ENCODE measurements at places on chromosomes 7 and 10.

DNA sequence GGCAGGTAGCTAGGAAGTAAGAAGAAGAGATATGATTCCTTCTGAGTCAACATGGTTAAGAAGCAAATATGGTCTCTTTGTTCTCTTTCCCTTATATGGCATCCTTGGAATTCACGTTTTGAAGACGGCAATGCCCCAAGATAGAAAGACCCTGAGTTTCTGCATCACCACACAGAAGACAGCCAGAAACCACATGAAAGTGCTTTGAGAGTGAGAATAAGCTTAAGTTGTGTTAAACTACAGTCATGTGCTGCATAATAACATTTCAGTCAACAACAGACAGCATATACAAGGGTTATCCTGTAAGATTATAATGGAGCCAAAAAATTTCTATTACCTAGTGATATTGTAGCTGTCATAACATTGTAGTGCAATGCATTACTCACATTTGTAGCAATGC, 89.9 kb upstream of the STEAP1 start:
- DNase-seq: no peak

- no peak for DNase-seq
Measured at GRCh38 chr10:129626309-129626708, 159.3 kb downstream of the MGMT start.

DNA sequence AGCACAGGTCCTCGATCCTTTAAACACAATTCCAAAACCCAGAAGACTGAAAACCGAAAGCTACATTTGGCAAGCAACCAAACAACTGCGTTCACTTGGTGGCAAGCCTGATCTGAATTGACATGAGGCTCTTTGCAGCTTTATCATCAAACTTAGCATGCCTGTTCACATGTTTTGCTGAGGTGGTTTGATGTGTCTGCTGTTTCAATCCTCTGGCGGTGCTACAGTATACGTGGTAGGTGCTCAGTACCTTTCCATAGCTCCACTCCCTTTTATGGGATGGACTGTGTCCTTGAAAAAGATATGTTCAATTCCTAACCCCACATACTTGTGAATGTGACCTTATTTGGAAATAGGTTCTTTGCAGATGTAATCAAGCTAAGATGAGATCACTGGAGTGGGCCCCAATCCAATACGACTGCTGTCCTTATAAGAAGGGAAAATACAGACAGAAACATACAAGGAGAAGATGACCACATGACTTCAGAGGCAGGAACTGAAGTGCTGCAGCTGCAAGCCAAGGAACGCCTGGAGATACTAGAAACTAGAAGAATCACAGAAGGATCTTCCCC, 33.4 kb downstream of the CCDC6 start:
- peak; percentile 36 for DNase-seq

DNA sequence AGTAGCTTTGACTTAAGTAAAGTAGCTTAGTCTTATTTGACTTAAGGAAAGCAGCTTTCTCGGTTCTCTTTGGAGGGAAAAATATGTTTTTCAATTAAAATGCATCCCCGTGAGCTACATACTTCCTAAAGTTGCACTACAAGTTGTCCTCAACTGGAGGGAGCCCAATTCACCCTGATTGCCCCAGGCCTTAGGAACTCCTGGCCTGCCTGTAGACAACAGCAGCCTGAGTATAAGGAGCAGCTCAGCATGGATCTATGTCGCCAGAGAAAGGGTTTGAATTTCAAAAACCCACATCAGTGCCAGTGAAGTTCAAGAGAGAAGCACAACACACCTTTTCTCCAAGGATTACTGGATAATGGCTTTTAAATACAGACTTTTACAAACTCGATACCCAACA, 772.0 kb downstream of the TNS3 start:
- no peak for DNase-seq

DNA sequence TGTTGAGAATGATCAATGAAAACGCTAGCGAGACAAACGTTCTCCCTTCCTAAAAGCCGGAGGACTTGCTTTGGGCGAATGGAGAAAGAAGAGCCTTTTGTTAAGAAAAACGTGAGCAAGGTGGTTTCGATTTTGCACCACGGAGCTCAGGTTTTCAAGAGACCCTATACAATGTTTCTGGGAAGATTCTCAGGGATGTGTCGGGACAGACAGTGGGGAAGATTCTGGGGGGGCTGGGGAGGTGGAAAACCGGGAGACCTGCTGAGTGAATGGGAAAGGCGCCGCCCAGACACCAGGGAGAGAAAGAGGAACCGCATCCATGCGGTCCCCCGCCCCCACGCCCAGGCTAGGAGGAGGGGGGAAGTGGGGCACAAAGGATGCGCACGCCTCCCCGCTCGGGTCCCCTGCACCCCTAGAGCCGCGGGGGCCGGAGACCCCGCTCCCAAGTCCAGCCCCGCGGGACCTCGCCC, 745 bp downstream of the YWHAG start:
- DNase-seq: no peak

GRCh38 chr10:15141136-15142054, 27.1 kb downstream of the NMT2 start:
- DNase-seq: no peak

DNA sequence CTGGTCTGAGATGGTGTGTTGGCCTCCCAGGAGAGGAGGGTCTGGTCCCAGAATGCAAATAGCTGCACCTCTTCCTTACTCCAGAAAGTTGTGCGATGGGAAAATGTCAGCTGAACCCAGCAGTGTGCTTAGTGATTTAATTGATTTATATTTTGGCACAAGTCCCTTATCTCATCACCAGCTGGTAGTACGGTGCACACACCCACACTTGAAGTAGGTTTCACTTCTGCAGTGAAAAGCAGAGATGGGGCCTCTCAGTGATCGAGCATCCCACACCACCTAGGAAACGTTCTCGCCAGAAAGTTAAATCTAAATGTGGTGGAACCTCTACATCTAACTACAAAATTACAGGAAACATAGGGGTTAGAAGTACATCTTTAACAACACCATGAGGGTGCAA, 80.4 kb downstream of the UBE3C start:
- peak; percentile 46 for DNase-seq

DNA sequence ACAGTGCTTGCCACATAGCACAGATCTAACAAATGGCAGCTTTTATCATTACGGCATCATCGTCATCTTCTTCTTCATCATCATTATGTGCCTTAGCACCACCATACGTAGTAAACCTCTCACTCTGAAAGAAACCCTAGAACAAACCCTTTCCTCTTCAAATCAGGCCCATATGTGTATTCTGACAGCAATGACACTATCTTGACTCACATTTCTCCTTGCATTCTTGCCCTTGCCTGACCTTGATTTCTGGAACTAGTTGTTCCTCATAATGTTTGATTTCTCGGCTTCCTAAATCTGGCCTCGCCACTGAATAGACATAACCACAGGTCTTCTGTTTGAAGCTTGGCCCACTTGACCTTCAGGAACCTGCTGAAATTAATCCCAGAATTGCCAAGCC, 115.3 kb downstream of the DGKI start:
- no peak for DNase-seq

DNA sequence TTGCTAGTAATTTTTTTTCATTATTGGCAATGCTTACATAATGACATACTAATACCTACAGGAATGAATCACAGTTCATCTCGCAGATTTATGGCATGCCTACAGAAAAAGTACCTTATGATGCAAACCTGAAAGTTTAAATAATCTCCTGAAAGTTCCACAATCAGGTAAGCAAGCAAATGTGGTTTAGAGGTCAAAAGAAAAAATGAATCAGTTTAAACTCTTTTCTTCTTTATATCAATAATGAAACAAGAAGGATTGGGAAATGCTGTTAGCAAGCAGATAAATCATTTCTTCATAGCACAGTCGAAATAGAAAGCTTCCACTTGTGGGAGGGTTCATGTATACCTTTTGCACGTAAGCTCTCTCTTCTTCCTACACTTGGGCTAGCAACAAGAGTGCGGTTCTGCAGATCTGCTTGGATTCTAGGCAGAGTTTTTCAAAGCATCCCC, 53.7 kb upstream of the MTPN start:
- DNase-seq: no peak

All from hematopoietic multipotent progenitor cell treated with erythropoietin and hydrocortisone succinate and interleukin-3 and kit ligand, for 17 days (in vitro differentiated cells).